ENCODE measurements at places on chromosomes 1 and 21.

DNA sequence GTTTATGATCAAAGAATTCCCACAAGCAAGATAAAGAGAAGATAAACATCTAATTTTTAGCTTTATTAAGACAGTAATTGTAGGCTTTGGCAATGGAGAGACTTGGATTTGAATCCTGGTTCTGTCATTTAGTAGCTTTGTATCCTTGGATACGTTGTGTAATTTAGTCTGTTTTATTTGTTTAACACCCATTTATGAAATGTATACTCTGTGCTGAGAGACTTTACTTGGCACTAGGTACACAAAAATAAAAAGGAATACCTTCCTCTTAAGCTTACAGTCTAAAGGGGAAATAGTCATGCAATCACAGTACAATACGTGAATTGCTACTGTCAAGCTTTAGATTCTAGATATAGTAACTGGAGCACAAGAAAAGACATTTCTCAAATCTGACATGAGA lies 23.8 kb downstream of the ZMPSTE24 start:
- DNase-seq, result no peak

DNA sequence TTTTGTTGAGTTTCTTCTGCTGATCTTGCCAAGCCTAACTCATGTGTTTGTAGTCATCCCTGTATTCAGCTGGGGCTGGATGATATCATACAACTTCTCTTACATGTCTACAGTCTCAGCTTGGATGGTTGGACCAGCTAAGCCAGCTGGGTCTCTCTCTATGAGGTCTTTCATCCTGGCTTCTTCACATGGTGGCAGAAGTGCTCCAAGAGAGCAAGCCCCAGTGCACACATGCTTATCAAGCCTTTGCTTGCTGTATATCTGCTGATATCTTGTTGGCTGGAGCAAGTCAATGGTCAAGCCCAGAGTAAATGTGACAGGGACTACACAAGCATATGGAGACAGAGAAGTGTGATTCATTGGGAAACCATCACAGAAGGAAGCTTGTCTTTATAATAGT lies 29.2 kb upstream of the SLC44A5 start:
- no peak for DNase-seq

GRCh38 chr1:97006044-97006661 lies 284.6 kb downstream of the PTBP2 start:
- peak; percentile 54 for DNase-seq

DNA sequence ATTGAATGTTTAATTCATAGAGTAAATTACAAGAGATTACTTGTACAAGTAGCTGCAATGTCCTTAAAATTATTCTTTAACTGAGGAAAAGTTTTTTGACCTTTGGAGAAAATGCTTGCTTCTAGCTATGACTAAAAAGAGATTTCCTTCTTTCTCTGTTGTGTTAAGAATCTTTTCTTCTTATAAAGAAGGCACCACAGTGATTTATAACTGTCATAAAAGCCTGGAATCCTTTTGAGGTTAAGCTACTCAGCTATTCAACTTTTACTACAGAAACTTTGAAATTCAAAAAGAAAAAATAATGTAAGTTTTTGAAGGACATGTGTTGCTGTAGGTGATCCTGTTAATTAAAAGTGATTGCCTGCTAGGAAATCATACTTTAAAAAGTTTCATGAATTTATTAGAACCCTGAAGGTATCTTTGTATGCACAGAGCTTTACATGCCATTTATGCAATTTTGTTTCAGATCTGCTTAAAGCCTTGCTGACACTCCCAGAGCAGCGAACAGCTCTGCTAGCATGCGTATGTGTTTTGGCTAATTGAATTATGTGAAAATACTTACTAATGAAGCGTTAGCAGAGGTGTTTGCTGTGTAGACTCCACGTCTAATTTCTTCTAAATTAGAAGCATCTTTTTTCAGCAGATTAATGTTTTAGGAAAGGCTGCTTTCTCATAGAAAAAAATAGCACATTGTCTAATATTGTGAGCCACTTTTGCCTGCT lies 94.7 kb upstream of the SMYD2 start:
- no peak for DNase-seq

DNA sequence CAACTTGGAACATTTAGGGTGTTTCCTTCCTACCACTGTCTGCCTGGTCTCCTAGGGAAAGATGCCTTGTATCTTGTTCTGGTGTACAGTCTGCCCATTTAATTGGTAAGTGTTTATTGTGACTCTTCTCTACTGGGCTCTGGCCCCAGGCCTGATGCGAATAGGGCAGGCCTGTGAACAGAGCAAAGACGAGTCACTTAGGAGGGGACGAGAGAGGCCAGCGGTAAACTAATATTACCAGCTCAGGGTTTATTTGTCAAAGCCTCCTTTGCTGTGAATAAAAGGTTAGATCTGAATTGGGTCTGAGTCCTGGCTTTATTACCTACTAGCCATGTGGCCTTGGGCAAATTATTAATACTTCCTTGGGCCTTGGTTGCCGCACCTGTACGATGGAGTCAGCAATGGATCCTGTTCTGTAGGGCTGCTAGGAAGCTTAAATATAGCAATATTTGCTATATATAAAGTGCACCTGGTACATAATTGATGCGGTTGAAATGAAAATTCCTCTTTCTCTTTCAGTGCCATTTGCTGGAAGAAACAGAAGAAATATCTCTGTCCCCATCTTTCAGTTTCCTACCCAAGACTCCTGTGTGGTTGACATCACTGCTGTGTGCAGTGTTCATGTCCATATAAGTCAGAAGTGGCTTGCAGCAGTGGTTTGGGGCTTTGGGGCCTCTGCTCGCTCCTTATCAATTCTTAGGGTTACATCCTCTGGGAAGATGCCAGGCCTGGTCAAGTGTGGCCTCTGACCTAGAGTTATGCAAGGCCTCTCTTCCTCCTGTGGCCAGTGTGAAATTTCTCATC lies 32.4 kb downstream of the MAPKAPK2 start:
- DNase-seq, result peak; percentile 37

- peak; percentile 63 for DNase-seq
These were observed 2.1 kb downstream of the F3 start for GRCh38 chr1:94539496-94539895.

GRCh38 chr1:63663301-63663700 lies 70.1 kb downstream of the PGM1 start:
- peak; percentile 95 for DNase-seq

DNA sequence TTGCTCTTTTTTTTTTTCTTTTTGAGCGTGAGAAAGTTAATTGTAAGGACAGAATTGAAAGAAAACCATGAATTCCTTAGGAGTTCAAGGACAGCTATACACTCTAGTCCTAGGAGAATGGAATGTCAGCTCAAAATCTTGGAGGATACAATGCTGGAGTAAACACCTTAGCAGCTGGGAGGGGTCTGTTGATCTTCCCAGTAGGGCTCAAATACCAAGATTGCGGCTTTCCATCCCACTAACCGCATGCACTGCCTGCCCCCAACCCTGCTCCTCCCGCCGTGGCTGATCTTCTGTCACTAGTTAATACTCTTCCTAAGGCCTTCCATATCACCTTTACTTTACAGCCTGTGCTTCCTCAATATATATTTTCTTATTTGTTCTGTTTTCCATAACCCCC lies 2.6 kb upstream of the PDC start:
- no peak for DNase-seq

- no peak for DNase-seq
These were observed 2.0 kb downstream of the MPZL1 start for GRCh38 chr1:167723707-167724323.

- DNase-seq, result no peak
These were observed 633 bp downstream of the THEMIS2 start for GRCh38 chr1:27872802-27873551.

- no peak for DNase-seq
These were observed 10.9 kb downstream of the SMG7 start for GRCh38 chr1:183483224-183483623.

- no peak for DNase-seq
These were observed 27.2 kb downstream of the RHEX start for GRCh38 chr1:206080026-206080820.

DNA sequence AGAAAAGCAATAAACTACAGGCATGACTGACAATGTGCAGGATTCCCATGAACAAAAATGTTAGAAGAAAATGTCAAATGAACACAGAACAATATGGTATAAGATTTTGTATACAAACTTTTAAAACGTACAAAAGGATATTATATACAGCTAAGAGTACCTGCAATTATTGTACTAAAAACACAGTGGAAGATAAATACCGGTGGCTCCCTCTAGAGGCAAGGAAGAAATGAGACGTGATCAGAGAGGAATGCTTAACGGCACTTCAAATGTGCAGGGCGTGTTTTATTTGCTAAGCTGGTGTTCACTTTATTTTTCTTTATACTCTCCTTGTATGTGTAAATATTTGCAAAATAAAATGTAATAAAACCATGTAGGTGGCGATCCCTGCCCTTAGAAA lies 191.8 kb upstream of the SAMSN1 start:
- DNase-seq, result peak; percentile 26

- DNase-seq, result no peak
These were observed 725 bp downstream of the SLC25A33 start for GRCh38 chr1:9539829-9540550.

Data from RCC 7860 (cell line).